ENCODE measurements at places on chromosomes 2 and 18.

GRCh38 chr2:236102971-236103370 lies 65.2 kb downstream of the GBX2 start:
- no peak for DNase-seq

- no peak for DNase-seq
Measured at GRCh38 chr2:22885245-22885644, 499.7 kb upstream of the KLHL29 start.

- DNase-seq: no peak
Measured at GRCh38 chr2:135570884-135571283, 39.6 kb downstream of the R3HDM1 start.

GRCh38 chr18:34965108-34965507 lies 76.1 kb upstream of the MAPRE2 start:
- DNase-seq: peak; percentile 12

- peak; percentile 14 for DNase-seq
Measured at GRCh38 chr2:150133623-150134022, 353.8 kb downstream of the RND3 start.

DNA sequence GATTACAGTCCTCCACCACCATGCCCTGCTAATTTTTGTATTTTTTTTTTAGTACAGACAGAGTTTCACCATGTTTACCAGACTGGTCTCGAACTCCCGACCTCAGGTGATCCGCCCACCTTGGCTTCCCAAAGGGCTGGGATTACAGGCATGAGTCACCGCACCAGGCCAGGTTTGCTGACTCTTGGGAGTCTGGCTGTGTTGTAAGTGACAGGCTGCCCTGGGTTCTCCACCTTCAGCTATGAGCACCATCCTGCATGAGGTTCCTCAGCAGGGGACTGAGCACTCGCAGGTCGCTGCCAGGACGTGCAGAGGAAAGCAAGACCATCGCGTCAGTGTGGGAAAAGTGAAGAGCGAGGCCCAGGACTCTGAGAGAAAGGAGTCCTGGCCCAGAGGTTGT lies 112.6 kb upstream of the NDUFV2 start:
- DNase-seq: no peak

GRCh38 chr18:55637204-55637603 lies 49.2 kb upstream of the TCF4 start:
- DNase-seq: no peak

DNA sequence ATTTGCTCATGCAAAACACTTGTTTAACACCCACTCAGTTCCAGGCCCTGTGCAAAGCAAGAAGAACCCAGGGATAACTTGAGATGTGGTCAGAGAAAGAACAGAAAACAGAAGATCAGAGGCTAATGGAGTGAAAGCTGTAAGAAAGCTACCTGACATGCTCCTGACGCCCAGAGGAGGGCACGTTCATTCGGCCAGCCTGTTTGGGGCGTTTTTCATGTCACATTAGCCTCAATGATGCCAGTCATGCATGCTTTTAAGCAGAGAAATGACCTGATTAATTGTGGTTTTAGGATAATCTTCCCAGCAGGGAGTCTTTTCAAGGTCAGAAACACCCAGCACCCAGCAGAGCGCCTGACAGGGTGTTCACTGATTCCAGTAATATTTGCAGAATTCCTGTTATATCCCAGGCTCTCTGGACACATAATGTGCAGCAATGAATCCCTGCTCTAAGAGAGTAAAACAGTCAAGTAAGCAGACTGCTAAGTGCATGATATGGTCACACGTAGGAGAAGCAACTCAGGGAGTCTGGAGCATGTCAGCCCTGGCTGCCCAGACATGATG lies 320.0 kb downstream of the LRATD1 start:
- DNase-seq: no peak

GRCh38 chr2:240972201-240972600 lies 26.2 kb upstream of the SNED1 start:
- no peak for DNase-seq

GRCh38 chr18:34976899-34977837 lies 64.0 kb upstream of the MAPRE2 start:
- DNase-seq: peak; percentile 78

- DNase-seq: peak; percentile 55
Measured at GRCh38 chr2:21118302-21118920, 5.4 kb upstream of the TDRD15 start.

- no peak for DNase-seq
Measured at GRCh38 chr2:28447943-28448792, 47.7 kb upstream of the PLB1 start.

DNA sequence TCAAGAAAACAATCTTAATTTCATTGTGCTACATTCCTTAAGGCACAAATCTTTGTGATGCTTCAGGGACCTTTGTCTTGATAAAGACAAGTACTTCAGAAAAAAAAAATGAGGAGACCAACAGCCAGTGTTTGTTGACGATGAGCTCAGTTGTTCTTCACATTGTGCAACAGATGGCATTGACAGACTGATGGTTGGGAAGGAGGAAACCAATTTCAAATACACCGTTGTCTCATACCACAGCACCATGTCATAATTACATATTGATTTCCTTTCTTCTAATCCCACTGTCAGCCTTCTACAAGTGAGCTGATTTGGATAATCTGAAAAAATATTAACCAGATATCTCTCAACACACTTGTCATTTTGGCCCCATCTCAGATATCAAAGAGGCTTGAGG lies 53.7 kb upstream of the GRB14 start:
- DNase-seq: peak; percentile 79

- no peak for DNase-seq
Measured at GRCh38 chr2:66519264-66519843, 84.4 kb downstream of the MEIS1 start.

DNA sequence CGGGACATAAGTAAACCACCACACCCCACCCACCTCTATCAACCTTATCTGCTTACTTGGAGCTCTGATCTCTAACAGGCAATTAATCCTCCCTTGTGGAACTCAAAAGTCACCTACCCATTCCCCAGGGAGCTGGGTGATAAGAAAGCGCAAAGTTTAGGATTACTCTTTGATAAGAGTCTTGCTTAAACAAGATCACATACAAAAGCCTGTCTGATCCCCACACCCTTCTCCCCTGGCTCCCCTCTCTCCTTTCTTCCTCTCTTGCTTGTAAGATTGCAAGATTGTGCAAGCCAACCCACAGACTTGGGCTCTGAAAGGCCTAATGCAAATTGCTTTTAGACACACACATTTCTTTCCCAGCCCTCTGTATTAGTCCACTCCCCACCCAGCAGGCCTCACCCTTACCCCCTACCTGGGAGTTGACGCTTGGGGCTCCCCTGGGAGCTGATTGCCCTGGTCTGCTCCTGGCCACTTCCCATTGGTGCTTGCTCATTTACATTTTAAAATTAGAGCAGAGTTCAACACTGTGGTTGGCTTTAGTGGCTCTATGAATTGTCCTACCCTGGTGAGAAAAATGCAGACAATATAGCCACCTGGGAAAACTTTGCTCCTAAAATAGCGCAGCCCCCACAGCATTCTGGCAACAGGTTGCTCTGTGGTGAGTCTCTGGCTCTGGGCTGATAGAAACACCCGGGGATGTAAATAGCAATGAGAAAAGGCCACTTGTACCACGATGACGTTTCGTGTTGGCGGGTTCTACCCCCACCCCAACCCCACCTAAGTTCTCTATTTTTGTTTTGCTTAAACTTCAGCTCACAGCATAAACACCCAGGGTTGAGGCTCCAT lies 92.8 kb upstream of the MSH2 start:
- peak; percentile 39 for DNase-seq

DNA sequence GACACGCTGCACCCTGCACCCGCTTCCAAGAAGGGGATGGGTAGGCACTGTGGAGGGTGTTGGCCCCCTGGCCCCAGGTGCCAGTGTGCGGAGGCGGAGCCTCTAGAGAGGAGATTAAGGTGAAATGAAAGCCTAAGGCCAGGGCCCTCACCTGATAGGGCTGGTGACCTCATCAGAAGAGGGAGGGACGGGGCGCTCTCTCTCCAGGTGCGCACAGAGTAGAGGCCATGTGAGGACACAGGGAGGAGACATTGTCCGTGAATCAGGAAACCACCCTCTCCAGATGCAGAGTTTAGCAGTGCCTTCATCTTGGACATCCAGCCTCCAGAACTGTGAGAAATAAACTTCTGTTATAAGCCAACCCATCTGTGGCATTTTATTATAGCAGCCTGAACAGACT lies 62.3 kb downstream of the PSMG2 start:
- peak; percentile 49 for DNase-seq

DNA sequence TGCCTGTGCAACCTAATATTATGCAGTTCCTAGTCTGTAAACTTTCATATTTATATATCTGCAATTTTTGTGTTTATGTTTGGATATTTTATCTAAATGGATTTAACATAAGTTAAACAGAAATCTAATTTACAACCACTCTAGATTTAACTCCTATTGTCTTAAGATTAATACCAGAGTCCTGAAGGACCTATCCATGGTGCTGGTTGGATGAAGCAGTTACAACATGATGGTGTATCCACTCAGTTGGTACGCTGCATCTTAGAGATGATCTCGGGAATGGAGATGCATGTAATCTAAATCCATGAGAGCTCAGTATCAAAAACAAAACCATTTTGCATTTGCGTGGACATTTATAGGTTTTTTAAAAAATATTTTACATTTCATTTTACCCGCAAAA lies 745.9 kb upstream of the SLC8A1 start:
- no peak for DNase-seq

GRCh38 chr2:232721882-232722281 lies 24.8 kb downstream of the GIGYF2 start:
- DNase-seq: no peak

- DNase-seq: no peak
Measured at GRCh38 chr2:178283341-178283918, 89.1 kb downstream of the OSBPL6 start.

- no peak for DNase-seq
Measured at GRCh38 chr18:62017618-62018017, 124.8 kb upstream of the RNF152 start.

- no peak for DNase-seq
Measured at GRCh38 chr18:22314420-22314819, 103.3 kb downstream of the CTAGE1 start.

DNA sequence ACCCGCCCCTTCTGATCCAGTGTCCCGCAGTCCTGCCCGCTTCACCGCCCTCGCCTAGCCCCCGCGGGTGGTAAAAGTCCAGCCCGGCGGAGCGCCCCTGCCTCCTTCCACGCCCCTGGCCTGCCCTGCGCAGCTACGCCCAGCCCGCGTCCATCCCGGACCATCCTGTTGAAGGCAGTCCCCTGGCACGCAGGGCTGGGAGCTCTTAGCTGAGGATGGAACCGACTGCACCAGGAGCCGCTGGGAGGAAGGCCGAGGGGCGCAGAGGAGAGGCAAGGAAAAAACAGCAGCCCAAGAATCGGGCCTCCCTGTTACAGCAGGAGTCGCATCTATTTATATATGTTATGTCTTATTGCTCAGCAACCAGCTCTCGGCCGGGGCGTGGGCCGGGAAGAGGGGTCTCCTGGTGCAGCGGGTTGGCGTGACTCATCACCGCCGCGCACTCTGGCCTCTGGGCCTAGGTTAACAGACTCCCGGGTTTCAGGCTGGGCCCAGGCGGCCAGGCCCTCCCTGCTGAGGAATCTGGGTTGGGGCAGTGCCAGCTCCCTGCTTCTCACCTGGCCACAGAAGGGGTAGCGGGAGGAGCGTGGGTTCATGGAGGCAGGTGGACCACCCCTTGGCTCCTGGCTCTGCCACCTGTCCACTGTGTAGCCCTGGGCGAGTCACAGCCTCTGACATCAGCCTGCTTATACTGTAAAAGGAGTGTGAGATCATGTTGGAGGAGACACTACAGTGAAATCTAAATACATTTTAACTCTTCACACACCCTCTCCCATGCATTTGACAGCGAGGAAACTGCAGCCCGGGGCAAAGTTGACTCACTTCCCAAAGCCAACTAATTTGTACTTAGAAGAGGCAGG lies 13.4 kb upstream of the MAP3K2 start:
- no peak for DNase-seq

All from NCI-H2171 treated with DMSO at 0.1 percent for 48 hours (cell line).